ENCODE measurements at places on chromosomes 7 and 10.

DNA sequence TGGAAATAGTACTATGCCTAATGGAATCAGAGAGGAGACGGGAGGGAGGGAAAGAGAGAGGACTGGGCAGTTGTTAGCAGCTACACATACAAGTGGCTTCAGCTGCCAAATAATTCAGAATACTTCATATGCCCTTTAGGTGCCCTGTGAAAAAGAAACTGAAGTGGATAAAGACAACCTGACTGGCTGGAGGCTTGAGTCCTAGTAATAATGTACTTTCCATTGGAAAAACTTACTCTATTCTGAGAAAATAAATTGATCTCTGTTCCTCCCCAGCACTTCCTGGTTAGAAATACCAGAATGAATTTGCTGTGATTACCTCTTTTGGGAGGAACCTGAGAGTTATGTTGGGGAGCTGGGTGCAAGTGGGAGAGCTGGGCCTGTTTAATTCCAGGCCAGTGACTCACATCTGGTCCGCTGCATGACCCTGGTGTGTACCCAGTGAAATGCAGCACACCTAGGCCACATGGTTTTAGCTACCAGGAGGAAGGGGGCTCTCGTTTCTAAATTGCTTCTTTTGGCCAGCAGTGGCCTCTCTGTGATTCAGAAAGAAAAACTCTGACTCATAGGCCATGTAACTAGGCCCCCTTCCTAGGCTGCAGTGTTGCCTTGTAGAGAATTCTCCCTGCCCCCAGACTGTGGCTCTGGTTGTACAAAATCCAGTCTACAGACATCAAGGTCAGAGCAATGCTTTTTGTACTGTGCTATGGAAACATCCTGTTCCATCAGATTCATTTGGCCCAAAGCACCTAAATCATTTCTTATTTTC lies 6.5 kb downstream of the AGFG2 start:
- no peak overlapping the region for H3K4me3 ChIP-seq
- DNase-seq = peak; percentile 71
- no peaks in the 10 kb centered on the region for H3K36me3 ChIP-seq
- H3K27me3 ChIP-seq = no peaks in the 10 kb centered on the region

DNA sequence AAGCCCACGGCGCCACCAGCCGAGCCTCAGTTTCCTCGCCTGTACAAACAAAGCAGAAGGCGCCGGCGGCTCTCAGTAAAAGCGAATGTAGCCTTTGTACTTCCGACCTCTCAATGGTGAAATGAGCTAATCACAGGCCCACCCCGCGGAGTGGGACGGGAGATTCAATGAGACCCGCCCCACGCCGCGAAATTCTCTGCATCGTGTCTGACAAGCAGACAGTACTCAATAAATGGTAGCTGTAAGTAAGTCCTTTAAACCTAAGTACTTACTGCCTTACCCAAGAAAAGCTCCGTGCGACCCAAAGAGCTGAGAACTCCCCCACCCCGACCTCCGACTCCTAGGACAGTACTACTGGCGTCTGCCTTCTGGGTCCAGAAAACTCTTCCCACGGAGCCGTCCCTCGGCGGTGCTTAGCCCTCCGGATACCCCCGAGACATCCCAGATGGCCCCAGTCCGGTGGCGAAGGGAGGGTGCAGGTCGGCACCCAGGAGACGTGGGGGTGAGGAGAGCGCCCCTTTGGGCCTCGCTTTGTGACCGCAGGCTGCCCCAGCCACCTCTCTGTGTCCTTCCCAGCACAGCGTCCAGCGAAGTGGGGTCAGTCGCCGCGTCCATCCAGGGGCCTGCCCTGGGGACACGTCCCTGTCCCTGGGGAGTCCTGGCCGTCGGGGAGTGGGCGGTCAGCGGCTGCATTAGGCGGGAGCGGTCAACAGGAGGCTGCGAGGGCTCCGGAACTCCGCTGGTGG lies 972 bp upstream of the CXCL12 start:
- peaks cover 37% of the 10 kb centered on the region for H3K4me1 ChIP-seq
- H3K27ac ChIP-seq = peak overlapping the region; percentile 74
- peak; percentile 58 for DNase-seq
- H3K36me3 ChIP-seq = no peaks in the 10 kb centered on the region

DNA sequence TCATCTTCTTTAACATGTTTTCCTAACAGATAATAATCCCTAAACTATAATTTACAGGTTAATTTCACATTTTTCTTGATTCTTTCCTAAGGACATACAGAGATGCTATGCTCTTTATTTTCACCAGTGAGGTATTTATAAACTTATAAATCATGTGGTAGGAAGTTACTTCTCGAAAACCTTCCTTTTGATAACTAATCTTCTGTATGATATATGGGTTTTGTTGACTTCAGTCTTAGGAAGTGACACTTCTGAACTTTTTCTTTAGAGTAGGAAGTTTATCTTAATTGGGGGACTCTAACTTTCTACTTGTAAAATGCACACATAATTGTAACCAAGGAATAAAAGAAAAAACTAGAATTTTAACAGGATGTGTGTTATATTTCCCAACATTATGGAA lies 9.8 kb upstream of the PNPLA8 start:
- H3K4me1 ChIP-seq = no peaks in the 10 kb centered on the region
- no peak overlapping the region for H3K27ac ChIP-seq
- no peaks in the 10 kb centered on the region for H3K36me3 ChIP-seq
- DNase-seq = no peak

- H3K4me1 ChIP-seq = no peaks in the 10 kb centered on the region
- no peaks in the 10 kb centered on the region for H3K36me3 ChIP-seq
- DNase-seq = no peak
- H3K4me3 ChIP-seq = no peak overlapping the region
These were observed 43.5 kb downstream of the STRA8 start for GRCh38 chr7:135277161-135277560.

DNA sequence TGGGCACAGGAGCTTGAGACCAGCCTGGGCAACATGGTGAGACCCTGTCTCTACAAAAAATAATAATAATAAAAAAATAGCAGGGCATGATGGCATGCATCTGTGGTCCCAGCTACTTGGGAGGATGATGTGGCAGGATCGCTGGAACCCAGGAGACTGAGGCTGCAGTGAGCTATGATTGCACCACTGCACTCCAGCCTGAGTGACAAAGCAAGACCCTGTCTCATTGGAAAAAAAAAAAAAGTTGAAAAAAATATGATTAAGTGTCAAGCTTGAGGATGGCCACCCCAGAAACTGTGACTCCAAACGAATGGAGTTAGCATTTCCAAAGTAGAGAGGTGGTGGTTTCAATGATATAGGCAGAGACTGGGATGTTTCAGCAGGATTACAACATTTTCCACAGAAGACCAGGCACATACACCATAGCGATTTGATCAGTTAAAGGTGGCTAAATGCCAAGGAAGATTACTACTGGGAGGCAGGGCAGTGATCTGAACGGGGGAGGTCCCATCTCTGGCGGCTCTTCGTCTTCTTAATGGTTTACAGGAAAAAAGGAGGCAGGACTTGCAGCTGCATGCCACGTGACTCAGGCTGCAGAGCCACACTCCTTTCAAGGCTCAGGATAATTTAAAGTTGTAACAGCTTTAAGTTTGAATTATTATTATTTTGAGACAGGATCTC lies 250.6 kb upstream of the GALNT17 start:
- no peak for DNase-seq
- H3K27me3 ChIP-seq = no peaks in the 10 kb centered on the region
- no peaks in the 10 kb centered on the region for H3K36me3 ChIP-seq
- no peak overlapping the region for H3K4me3 ChIP-seq

DNA sequence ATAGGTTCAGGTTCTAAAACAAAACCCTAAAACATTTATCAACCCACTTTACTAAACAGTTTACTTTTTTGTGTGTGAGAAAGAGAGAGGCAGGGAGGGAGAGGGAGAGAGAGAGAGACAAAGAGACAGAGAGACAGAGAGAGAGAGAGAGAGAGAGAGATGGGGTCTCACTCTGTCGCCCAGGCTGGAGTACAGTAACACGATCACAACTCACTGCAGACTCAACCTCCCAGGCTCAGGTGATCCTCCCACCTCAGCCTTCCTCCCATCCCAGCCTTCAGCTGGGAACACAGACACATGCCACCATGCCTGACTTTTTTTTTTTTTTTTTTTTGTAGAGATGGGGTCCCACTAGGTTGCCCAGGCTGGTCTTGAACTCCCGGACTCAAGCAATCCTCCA lies 52.9 kb downstream of the PARD3 start:
- H3K27me3 ChIP-seq = no peaks in the 10 kb centered on the region
- H3K27ac ChIP-seq = no peak overlapping the region
- DNase-seq = no peak
- H3K4me3 ChIP-seq = no peak overlapping the region

DNA sequence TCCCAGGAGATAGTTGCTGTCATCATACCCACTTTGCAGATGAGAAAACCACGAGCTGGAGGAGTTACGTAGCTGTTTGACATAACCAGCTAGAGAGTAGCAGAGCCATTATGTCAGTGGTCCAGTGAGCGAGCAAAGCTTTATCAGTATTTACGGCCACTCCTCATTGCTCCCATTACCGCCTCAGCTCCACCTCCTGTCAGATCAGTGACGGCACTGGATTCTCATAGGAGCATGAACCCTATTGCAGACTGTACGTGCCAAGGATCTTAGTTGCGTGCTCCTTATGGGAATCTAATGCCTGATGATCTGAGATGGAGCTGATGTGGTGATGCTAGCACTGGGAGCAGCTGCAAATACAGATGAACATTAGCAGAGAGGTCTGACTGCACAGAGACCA lies 9.2 kb upstream of the SFMBT2 start:
- no peaks in the 10 kb centered on the region for H3K27me3 ChIP-seq
- DNase-seq = no peak
- H3K36me3 ChIP-seq = no peaks in the 10 kb centered on the region

DNA sequence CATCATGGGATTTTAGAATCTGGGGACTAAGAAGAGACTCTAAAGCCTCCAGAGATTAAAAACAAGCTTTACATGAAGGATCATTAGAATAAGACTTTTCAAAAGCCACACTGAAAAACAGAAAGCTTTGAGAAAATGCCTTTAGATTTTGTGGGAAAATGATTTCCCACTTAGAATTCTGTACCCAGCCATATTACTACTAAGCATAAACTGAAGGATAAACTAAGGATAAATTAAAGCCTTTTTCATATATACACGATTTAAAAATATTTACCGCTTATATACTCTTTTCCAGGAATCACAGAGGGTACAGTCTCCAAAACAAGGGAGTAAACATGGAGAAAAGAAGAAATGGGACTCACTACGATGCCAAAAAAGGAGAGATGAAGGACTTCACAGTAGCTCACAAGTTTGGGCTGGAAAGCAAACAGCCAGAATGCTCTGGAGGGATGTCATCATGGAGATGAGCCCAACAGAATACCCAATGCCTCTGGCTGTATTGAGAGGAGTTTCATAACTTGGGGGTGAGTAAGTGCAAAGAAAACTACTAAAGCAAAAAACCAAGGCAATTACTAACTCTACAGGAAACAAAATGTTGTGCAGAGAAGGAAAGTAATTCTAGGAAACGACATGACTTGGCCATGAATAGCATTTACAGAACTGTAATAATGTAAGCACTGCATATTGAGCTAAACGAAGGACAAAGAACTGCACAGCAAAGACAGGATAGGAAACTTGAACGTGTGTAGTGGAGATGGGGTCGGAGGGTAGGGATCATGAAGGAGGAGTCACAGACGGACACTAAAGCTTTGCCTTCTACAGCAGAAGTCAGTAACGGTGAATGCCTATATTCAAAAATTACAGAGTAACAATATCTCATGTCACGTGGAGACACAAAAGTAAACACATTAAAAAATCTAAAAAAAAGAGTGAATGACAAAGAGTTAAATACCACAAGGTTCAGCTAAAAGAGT lies 61.4 kb upstream of the ASAH2 start:
- H3K27ac ChIP-seq = no peak overlapping the region
- H3K36me3 ChIP-seq = peaks cover 31% of the 10 kb centered on the region
- no peak overlapping the region for H3K4me3 ChIP-seq
- no peaks in the 10 kb centered on the region for H3K4me1 ChIP-seq

GRCh38 chr7:30836991-30837390 lies 65.8 kb downstream of the MINDY4 start:
- no peak overlapping the region for H3K27ac ChIP-seq
- H3K36me3 ChIP-seq = no peaks in the 10 kb centered on the region
- H3K4me3 ChIP-seq = no peak overlapping the region
- no peaks in the 10 kb centered on the region for H3K4me1 ChIP-seq
- DNase-seq = no peak

DNA sequence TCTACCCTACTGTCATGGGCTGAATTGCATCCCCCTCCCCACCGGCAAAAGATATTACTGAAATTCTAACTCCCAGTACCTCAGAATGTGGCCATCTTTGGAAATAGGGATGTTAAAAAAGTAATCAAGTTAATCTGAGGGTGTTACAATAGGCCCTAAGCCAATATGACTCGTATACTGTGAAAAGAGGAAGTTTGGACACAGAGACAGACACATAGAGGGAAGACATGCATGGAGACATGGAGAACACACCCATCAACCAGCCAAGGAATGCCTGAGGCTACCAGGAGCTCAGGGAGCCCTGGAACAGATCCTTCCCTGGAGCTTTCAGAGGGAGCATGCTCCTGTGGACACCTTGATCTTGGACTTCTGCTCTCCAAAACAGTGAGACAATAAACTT lies 138.2 kb upstream of the ADO start:
- no peaks in the 10 kb centered on the region for H3K36me3 ChIP-seq
- H3K27me3 ChIP-seq = no peaks in the 10 kb centered on the region
- H3K4me3 ChIP-seq = no peak overlapping the region
- no peak overlapping the region for H3K27ac ChIP-seq

- H3K4me3 ChIP-seq = no peak overlapping the region
- H3K27ac ChIP-seq = no peak overlapping the region
- no peaks in the 10 kb centered on the region for H3K36me3 ChIP-seq
- H3K27me3 ChIP-seq = no peaks in the 10 kb centered on the region
- no peaks in the 10 kb centered on the region for H3K4me1 ChIP-seq
These were observed 6.1 kb downstream of the PSTK start for GRCh38 chr10:122986335-122986734.

DNA sequence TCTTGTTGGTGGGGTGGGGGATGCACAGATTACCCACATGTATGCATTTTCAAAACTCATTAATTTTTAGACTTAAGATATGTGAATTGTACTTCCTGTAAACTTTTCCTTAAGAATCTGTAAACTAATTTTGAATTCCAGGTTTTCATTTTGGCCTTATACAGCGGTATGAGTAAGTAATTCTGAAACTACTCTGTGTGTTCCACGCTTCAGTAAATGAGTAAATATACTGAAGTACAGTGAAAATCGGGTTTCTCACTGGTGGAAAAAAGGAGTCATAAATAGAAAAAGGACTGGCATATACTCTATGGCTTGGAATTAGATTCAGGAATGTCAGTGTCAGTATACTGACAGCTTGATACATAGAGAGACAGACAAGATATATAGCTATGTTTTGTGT lies 72.8 kb downstream of the CTTNBP2 start:
- H3K4me1 ChIP-seq = no peaks in the 10 kb centered on the region
- no peaks in the 10 kb centered on the region for H3K36me3 ChIP-seq
- H3K27me3 ChIP-seq = no peaks in the 10 kb centered on the region
- no peak overlapping the region for H3K27ac ChIP-seq
- H3K4me3 ChIP-seq = no peak overlapping the region

DNA sequence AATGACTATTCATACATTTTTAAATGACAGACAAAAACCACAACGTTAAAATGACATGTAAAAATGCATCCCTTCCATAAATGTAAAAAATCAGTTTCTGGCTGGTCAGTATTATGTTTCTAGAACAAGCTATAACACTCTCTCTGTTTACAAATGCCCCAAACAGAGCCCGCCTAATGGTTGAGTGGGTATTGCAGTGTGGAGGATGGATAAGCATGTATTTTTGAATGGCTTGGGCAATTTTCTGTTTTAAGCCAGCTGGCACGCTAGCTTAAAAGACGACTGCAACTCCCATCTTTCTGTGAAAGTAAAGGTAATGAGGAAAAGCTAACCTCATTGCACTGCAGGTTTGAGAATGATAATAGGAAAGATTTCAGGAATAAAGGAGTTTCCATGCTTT lies 430.7 kb downstream of the PARD3 start:
- H3K4me3 ChIP-seq = no peak overlapping the region
- no peaks in the 10 kb centered on the region for H3K4me1 ChIP-seq
- no peak for DNase-seq
- H3K27ac ChIP-seq = no peak overlapping the region

Measured in right atrium auricular region (tissue), 2 donors.